Stimulated activated CD8-positive, alpha-beta memory T cell treated with anti-CD3 and anti-CD28 coated beads, Interleukin-15, amount 100 ng/mL, for 24 hours (primary cell): ENCODE measurements at places on chromosomes 3 and 15.

DNA sequence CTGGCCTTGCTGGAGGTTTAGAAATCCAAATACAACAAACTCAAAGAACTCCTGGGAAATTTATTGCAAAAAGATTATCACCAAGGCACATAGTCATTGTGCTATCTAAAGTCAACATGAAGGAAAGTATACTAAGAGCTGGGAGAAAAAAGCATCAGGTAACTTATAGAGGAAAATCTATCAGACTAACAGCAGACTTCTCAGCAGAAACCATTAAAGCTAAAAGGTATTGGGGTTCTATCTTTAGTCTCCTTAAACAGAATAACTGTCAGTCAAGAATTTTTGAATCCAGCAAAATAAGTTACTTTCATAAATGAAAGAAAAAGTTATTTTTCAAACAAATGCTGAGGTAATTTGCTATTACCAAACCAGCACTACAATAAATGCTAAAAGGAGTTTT is 8.0 kb downstream of the OR5K3 start:
- DNase-seq: no peak

GRCh38 chr15:70463453-70463834 is 299.9 kb downstream of the UACA start:
- DNase-seq: no peak

GRCh38 chr15:57541805-57542504 is 49.7 kb upstream of the MYZAP start:
- DNase-seq: no peak

- no peak for DNase-seq
Observed at GRCh38 chr3:26308454-26308853, 314.1 kb upstream of the LRRC3B start.

DNA sequence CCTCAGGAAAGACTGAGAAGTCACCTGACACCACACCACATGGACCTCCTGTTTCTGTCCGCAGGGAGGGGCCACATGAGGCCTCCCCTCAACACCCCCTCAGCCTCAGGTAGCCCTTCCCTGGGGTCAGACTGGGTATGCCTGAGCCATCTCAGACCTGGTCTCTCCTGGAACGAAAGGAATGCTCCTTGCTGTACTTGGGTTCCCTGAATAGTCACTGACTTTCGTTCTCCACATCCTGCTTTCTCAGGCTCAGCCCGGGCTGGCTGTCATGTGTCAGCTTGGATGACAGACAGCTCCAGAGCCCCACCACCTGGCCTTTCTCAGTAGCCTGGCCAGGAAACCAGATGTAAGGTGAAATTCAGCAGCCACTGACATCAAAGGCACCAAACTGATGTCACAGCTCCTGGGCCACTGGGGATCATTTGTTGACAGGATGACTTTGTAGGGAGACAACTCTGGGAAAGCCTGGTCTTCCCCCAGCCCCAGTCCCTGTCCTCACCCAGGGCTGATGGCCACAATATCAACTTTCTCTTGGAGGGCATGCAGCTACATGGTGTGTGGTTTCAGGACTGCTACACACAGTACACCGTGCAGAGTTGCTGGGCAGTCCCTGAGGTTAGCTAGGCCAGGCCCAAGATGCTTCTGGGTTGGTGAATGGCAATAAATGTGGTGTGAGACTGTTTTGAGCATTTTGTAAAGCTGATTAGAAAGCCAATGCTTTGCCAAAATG is 141.4 kb upstream of the MRPS22 start:
- no peak for DNase-seq

DNA sequence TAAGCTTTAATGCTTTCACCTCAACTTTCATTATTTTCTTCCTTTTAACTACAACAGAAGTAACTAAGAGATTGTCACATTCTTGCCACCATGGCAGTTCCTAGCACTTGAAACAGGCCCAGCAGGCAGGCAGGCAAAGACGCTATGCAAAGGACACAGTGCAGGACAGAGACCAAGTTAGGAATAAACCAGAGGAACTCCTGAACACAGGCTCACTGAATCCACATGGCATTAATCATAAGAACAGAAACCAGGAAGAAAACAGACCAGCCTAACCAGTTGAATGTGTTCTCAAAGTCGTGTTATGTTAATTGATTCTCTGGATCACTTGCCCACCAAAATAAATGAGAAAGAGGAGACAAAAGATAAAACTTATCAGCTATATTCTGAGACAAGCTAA is 397.6 kb downstream of the TBL1XR1 start:
- DNase-seq: no peak

- no peak for DNase-seq
Observed at GRCh38 chr3:84836961-84837360, 121.8 kb upstream of the CADM2 start.

DNA sequence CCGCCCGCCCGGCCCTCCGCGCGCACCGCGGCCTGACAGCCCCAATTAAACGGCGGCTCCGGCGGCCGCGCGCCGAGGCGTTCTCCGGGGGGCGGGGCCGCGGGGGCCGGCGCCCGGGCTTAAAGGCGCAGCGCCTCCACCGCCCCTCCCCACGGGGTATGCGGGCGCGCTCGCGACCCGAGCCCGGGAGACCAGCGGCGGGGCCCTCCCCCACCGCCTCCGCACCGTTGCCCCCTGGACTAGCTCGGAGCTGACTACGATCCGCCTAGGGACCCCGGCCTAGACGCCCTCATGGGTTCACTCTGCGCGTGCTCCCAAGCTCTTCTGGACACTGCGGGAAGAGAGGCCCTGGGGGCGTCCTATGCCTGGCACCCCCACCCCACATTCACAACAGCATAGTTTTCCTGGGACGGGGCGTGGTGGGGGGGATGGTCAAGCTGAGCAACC is at the start of gene DUSP7:
DUSP7 (minus strand) TSS at position 51 of the 447 bp plus-strand sequence. CDS start 205 bp downstream, outside the sequence.
- peak; percentile 46 for DNase-seq

DNA sequence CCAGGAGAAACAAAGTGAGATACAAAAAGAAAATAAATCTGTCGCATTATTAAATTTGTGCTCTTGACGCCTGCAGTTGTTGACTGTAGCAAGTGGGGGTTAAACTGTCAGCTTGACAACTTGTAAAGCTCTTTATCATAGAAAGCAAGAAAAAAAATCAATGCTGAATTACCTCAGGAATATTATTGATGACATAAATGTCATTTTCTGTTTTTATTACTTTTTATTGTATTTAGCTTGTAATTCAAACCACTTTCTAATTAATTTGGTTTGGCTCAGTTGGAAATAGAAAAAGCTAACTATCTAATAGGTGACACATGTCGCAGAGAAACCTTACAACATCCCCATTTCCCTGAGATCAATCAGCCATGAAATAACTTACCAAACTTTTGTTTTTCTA is 195.3 kb downstream of the CDIN1 start:
- no peak for DNase-seq

- no peak for DNase-seq
Observed at GRCh38 chr3:137789236-137789635, 25.1 kb downstream of the SOX14 start.

- no peak for DNase-seq
Observed at GRCh38 chr15:35126236-35126635, 41.1 kb upstream of the NANOGP8 start.

GRCh38 chr3:126927401-126927750 is 55.5 kb upstream of the PLXNA1 start:
- no peak for DNase-seq

- DNase-seq: no peak
Observed at GRCh38 chr3:46646700-46647099, 34.4 kb downstream of the FAM240A start.

- no peak for DNase-seq
Observed at GRCh38 chr15:47541562-47541961, 175.7 kb upstream of the SEMA6D start.

GRCh38 chr3:167441256-167441655 is 32.6 kb downstream of the SERPINI2 start:
- DNase-seq: no peak

DNA sequence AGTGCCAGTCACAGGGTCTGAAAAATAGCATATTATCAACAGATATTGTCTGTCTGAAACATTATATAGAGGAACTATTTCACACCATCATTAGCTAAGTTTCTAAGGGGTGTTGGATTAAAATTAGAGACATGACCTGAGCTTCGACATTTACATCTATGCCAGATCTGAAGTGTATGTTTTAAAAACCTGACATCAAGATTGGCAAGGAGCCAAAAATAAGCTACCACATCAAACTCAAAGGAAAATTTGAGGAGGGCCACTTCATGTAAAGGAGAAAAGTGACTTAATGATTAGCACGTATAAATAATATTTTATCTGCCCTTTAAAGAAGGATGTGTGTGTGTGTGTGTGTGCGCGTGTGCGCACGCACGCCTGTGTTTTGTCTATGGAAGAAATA is 752.0 kb upstream of the GRM7 start:
- DNase-seq: no peak

GRCh38 chr3:14280326-14280725 is 101.7 kb downstream of the LSM3 start:
- no peak for DNase-seq

- no peak for DNase-seq
Observed at GRCh38 chr3:124896824-124897526, 9.8 kb upstream of the ITGB5 start.

- DNase-seq: no peak
Observed at GRCh38 chr3:78050276-78051065, 1010.6 kb downstream of the ROBO2 start.

GRCh38 chr3:5187920-5188418 is 462 bp downstream of the EDEM1 start:
- no peak for DNase-seq

- DNase-seq: no peak
Observed at GRCh38 chr3:116950301-116951055, 240.9 kb downstream of the TUSC7 start.

GRCh38 chr15:67521783-67522568 is 1.0 kb downstream of the C15orf61 start:
- DNase-seq: no peak

DNA sequence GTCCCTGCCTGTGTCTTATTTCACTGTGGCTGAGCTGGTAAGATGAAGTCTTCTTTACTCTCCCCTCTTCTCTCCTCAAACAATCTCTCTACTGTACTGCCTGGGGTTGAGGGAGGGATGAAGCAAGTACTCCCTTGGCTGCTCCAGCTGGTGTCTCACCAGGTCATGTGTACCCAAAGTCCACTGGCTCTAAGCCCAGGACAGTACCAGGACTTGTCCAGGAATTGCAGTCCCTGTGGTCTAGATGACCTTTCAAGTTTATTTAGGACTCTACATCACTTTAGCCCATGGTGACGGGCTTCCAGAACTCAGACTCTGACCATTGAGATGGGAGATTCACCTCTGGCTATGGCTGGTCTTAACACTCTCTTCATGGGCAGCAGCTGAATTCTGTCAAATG is 17.5 kb upstream of the SLC27A2 start:
- DNase-seq: no peak

DNA sequence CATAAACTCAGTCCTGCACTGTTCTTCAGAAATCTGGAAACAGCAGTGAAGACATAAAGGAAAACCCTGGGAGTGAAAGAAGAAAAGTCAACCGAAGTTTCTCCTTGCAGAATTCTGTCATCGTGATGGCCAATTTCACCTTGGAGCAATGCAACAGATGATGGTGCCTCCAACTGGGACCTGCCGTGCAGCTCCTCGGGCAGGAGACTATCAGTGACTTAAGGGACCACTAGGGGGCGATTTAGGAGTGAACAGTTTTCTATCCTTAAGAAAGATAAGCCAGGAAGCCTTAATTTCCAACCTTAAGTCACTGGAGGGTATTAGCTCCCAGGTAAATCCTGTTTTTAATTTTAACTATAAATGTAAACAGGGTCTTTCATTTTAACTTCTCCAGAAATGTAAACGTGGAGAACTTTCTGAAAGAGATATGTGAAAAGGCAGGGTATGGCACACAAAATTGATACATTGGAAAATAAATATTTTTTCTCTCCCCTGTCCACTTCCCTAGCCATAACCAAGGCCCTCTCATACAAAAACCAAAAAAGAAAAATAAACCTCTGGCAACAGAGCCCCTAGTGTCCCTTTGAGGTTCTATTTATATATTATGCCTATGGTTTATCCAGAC is 116.3 kb downstream of the PDZRN3 start:
- DNase-seq: no peak

DNA sequence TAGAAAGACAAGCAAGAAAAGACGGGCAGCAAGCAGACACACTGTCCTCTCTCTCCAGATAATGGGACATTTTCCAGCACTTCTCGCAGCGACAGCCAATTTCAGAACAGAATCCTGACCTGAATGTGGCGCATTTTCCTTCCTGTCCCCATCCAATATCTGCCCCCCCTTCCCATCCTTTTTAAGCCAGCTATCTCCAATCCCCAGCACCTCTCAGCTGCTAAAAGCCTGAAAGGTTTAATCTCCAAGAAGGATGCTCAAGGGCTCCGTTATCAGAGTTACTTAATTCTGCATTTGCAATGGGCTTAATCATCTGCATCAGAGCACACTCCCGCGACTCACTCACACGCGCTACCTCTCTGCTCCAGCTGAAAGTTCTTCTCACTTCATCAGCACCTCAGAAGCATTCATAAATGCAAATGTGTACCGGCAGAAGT is 50.5 kb downstream of the SRGAP3 start:
- DNase-seq: no peak

DNA sequence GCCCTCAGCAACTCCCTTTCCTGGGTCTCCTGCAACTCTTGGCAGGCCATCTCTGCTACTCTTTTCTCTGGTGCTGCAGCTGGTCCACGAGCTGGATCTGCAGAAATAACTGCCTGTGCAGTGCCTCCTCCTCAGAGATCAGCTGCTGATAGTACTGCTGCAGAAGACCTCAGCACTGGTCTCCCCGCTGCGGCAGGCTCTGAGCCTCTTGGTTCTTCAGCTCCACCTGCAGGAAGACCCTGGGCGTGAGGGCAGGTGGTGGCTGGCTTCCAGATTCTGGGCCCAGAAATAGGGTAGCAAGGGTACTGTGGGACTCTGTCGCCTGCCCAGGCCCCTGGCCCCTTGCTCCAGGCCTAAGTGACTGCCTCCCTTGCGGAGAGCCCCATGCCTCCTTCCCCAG is 79.7 kb upstream of the C2CD4B start:
- no peak for DNase-seq

- no peak for DNase-seq
Observed at GRCh38 chr3:62131620-62132019, 241.7 kb downstream of the FEZF2 start.

- no peak for DNase-seq
Observed at GRCh38 chr3:32646761-32647160, 38.2 kb upstream of the CNOT10 start.

DNA sequence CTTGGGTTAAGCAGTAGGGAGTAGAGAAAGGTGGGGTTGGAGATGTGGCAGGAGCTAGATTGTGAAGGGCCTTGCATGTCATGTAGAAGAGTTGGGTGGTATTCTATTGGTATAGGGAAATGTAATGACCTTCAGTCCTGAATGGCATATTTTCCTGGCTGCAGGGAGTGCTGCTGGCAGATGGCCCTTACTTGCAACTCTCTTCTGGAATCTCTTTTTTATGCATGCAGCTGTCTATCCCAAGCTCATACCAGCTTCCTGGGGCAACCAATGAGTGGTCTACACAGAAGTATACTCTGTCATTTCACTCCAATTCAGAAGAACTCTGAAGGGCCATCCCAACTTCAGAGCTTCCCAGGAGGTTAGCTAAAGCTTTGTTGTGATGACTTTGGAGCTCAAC is 144.7 kb upstream of the ANKRD28 start:
- DNase-seq: no peak

GRCh38 chr3:27526614-27527315 is 42.6 kb upstream of the SLC4A7 start:
- DNase-seq: no peak
